GM23338 (cell line): ENCODE measurements at places on chromosomes 6 and 20. TPM values are rescaled to one million over a fixed set of nuclear protein-coding genes. Genes with fewer than 3 reads are reported as not detected.

DNA sequence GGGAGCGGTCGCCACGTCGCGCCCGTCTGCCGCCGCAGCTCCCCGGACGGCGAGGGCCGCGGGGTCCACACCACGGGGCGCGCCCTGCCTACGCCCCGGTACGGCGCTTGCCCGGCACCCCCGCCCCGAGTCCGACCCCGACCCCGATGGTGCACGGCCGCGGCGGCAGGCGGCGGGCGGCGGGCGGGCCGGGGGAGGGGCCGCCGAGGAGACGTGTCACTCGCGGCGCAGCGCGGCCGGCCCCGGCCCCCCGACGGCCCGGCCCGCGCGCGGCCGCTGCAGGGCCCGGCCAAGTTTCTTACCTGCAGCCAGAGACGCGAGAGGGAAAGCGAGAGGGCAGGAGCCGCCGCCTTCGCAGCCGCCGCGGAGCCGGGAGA lies 328 bp downstream of the RRBP1 start:
- no peak for DNase-seq

Gene KCNK15
- total RNA-seq, result 0.19 and 0.63 TPM in 2 replicates

- DNase-seq, result no peak
These were observed 10.8 kb downstream of the KIAA1755 start for GRCh38 chr20:38249536-38250310.

- DNase-seq, result no peak
These were observed 528.2 kb downstream of the HDGFL1 start for GRCh38 chr6:23097566-23097965.

Gene LRRC73
- 0.08 and 0.59 TPM in 2 replicates for total RNA-seq

DNA sequence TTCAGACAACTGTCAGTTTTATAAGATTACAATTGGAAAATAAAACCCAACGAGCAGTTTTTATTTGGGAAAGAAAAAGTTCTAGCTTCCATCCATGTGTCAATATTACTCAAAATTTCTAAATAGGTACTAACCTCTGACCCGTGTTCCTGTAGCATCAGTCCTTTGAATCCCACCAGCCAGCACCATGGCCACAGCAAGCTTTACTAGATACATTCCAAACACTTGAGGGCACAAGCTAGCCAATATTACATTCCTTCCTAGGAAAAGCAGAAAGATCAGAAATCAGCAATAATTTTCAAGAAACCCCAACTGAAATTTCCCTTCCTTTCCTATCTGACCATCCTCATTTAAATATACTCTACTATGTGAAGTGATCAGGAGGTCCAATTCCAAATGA lies 19.2 kb downstream of the ASF1A start:
- DNase-seq, result no peak

GRCh38 chr20:7959484-7959883 lies 19.2 kb upstream of the HAO1 start:
- no peak for DNase-seq

DNA sequence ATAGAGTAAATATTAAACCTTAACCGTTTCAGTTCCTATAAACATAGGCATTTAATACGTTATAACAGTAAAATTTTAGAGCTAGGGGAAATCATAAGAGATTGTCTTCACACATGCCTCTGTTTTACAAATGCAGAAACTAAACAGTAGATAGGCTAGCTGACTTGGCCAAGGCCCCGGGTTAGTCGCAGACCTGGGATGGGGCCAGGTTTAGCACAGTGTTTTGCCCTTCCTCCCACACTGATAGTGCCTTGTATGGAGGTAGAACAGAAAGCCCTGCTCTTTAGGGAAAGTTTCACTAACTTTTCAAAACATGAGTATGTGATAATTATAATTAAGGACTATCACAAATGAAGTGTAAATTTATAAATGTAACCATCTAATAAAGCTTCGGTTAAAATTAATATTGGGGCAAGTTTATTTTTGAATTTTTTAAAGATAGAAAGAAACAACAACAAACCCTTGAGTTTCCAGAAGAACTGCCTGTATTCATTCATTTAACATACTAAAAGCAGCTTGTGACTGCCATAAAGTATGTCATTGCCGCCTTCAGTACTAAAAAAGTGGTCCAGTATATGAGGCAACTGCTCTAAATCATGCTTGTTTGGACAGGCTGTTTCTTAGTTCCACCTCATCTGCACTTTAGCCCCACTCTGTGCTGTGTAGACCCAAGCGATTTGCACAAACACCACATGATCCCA lies 62.5 kb upstream of the LOC128125822 start:
- no peak for DNase-seq

Gene BPI
- total RNA-seq, result not detected in 2 replicates

Gene MYL9
- 23.5 and 29.7 TPM in 2 replicates for total RNA-seq

DNA sequence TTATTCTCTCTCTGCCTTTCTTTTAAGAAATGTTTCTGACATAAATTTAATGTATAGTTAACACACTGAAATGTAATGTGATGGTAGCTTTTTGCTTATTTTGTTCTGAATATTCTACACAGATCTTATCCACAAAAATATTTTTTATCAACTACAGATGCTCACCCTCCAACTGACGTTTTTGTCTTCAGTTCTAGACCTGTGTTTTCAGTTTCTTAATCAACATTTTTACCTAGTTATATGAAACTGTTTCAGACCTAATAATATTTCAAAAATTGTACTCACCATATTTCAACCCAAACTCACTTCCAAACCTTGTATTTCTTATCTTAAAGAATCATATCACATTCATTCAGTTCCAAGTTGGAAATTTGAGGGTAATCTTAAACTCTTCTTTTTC lies 452.8 kb downstream of the RFPL4B start:
- DNase-seq, result no peak

Gene OR12D2
- total RNA-seq, result not detected in 2 replicates
